T-helper 1 cell (primary cell): ENCODE measurements at places on chromosomes 3 and 15.

GRCh38 chr3:126134219-126134975 lies 46.0 kb downstream of the ALDH1L1 start:
- DNase-seq, result peak; percentile 11

GRCh38 chr15:98131924-98132323 lies 171.4 kb downstream of the ARRDC4 start:
- DNase-seq, result no peak

- no peak for DNase-seq
Measured at GRCh38 chr3:197380786-197381185, 82.4 kb upstream of the DLG1 start.

GRCh38 chr15:36809380-36809779 lies 230.0 kb downstream of the CDIN1 start:
- no peak for DNase-seq

GRCh38 chr3:120451272-120451761 lies 525 bp upstream of the FSTL1 start:
- DNase-seq, result no peak

GRCh38 chr3:55879901-55880331 lies 392.8 kb upstream of the WNT5A start:
- DNase-seq, result no peak

- peak; percentile 55 for DNase-seq
Measured at GRCh38 chr3:197186887-197187588, 111.4 kb downstream of the DLG1 start.

DNA sequence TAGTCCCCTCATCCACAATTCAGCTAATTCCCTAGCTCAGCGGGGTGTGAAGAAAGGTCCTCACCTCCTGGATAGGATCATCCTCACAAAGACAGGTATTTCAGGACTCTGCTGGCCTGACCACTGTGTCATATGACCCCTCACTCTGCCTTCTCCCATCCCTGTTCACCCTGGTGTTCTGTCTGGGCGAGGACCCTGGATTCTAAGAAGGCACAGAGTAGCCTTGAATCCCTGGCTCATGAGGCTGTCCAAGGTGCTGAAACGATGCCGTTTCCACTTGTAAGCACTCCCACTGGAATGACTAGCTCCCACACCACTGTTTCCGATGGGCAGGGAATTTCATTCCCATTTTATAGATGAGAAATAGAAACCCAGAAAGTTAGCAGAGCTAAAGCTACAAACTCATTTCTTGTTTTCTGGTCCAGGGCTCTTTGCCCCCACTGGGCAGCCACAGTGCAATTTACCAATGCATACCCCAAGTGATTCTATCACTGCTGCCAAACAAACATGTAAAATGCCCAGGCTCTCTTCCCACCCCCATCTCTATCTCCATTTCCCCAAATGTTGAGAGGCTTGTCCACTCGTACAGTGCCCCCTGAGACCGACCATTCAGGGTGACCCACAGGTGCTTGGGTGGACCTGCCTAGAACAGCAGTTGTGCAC lies 83.2 kb downstream of the RAB11A start:
- no peak for DNase-seq

- no peak for DNase-seq
Measured at GRCh38 chr15:93206893-93207292, 117.9 kb upstream of the RGMA start.

GRCh38 chr15:25568751-25569150 lies 129.9 kb upstream of the UBE3A start:
- no peak for DNase-seq

DNA sequence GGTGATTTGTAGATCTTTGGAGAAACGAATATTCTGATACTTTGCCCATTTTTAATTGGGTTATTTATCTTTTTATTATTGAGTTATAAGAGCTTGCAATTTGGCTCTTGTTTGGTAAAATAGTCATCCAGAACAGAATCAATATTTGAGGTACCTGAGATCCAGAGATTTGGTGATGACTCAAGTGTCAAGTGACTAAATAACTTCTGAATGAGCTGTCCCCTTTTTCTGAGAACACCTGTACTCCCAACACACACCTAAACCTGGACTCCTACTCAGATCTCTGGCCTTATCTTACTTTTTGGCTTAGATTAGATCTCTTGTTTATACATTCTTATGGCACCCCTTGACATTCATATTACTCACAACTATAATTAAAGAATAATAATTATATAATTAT lies 3.1 kb upstream of the TRA2B start:
- no peak for DNase-seq

GRCh38 chr15:94259863-94260262 lies 28.5 kb downstream of the MCTP2 start:
- DNase-seq, result no peak

- DNase-seq, result no peak
Measured at GRCh38 chr3:179436517-179436916, 14.8 kb downstream of the GNB4 start.

DNA sequence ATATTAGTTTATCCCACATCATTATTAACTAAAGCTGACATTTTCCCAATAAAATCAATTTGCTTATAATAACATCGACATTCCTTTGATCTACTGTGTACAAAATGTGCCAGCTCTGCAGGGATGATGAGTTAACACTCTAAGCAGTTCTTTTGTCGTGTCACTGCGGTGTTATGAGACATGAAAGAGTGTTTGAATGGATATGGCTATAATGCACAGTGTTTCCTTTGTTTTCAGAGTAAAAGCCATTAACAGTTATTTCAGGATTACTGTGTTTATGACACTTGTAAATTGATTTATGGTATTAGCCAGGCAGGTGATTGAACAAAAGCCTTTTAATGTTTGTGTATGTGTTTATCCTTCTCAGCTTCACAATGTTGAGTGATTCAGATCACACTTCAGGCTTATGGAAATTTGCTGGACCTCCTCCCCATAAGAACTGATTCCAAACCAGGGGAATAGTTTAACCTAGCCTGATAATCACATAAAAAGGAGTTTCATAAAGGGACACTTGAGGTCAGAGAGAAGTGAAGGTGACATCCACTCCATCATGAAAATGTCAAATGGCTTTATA lies 115.7 kb downstream of the CHL1 start:
- no peak for DNase-seq

DNA sequence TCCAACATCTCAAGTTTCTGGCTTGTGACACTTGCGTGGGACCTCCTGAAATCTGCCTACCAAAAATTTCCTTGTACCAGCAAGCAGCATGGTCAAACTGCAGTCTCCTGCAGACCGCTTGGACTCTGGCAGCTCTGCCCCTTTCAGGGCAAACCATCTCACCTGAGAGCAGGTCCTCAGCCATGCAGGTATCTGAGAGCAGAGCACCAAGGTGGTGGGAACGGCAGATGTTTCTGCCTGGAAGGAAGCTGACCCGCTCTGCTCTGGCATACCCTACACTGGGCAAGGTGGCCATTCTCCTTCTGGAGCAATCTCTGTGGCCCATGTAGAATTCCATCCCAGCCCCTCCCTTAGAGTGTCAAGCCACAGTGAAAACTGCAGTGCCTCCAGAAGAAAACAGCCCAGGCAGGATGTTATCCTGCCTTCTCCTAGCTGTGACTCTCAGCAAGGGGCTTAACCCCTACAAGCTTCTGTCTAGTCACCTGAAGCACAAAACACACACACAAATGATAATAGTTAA lies 21.6 kb downstream of the MESD start:
- no peak for DNase-seq

- DNase-seq, result no peak
Measured at GRCh38 chr3:126923423-126923822, 59.5 kb upstream of the PLXNA1 start.

DNA sequence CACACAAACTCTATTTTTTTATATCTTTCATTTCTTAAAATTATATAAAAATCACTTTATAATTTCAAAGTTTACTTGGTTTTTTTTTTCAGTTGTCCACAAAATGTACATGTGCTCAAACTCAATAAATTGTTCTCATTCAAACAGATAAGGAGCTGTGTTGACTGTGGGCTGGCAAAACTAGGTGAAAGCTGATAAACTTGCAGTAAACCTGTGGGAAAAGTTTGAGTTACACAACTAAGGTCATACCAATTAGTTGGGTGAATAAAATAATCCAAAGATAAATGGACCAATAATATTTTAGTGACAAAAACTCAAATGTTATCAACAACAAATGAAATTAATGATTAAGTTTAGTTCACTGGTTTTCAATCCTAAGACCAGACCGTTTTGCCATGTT lies 12.6 kb upstream of the UPK1B start:
- DNase-seq, result no peak

GRCh38 chr15:41836073-41836472 lies 2.6 kb upstream of the PLA2G4B start:
- DNase-seq, result no peak

DNA sequence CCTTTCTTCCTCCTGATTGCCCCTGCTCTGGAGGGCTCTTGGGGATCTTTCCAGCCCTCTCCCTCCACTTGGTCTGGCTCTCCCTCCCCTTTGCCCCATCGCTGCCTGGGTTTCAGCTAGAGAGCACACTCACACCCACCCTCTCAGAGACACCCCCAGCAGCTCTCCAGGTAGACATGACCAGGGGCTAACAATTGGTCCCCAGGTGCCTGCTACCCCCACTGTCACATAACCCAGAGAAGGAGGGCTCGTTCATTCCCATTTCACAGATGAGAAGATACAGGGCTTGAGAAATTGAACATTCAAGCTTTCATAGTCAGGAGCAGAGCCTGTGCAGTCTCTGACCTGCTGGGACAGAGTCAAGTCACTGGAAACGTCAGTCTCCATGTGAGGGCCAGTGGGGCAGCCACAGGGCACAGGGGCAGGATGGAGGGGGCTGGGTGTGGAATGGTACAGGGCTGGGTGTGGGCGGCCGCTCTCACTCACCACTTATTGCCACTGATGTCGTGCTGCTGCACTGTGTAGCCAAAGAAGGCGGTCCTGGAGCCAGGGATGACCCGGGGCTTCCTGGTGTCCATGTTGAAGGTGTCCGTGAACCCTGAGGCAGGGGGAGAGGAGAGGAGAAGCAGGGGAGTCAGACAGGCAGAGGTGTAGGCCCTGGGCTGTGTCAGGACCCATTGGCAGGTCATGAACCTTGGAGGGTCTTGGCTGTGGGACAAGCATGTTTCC lies 29.4 kb downstream of the ITGA11 start:
- DNase-seq, result no peak

DNA sequence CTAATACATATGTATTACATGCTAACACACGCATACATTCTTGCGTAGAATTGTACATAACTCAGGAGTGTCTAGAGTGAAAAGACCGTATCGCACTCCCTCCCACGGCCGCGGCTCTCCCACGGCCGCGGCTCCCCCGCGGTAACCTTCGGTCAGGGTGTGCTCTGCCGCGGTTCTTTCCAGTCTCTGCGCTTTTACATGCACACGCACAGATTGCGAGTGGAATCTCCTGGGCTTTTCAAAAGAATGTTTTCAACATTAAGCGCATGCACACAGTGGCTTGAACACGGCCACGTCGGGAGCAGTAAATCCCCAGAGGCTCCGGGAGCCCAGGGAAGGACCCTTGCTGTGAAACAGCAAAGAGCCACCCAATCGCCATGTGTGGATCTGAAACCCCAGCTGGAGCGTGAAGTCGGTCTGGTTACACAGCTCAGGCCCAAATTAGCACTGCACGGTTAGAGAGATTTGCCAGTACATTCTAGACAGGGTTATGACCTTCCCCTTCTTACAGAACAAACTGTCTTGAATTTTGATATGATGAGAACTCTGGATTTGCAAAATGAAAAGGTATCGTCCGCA lies 805 bp upstream of the RGMA start:
- DNase-seq, result no peak

DNA sequence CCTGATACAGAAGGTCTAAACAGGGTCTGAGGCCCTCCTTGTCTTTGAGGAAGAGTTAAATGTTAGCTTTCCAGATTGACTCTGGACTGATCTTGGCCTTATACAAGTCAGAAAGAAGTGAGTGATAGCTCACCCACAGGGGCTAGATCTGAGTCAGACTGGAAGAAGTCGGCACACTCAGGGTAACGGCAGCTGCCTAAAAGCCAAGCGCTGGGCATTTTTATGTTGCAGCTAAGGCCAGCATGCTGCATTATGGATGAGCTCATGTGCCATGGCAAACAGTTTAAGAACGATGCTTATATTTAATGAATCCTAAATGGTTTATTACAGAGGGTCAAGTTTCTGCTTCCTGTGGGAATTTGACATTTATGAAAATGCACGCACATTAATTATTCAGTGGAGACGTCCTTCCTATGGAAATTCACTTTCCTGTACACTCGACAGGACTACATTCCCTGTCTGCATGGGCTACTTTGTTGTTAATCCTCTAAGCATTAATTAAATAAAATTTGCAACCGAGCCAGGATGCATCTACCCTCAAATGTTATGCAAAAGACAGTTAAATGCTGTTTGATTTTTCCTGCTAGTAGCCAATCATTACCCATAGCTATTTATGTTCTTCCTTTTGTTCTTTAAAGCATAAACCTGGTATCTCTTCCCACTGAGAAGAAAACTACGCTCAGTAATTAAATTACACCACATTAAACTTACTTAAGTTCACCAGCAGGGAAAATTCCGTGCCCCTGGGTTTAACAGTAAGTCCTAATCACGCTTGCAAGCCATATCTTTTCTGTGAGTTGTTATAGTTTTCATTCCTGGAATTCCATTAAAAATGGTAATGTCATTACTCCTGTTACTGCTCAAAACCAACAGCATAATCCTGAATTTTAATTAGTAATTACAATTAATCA lies 762.7 kb upstream of the CFAP20DC start:
- peak; percentile 6 for DNase-seq

GRCh38 chr3:170007031-170007663 lies 30.6 kb upstream of the GPR160 start:
- DNase-seq, result no peak

- DNase-seq, result no peak
Measured at GRCh38 chr3:86967062-86967461, 23.9 kb downstream of the VGLL3 start.

DNA sequence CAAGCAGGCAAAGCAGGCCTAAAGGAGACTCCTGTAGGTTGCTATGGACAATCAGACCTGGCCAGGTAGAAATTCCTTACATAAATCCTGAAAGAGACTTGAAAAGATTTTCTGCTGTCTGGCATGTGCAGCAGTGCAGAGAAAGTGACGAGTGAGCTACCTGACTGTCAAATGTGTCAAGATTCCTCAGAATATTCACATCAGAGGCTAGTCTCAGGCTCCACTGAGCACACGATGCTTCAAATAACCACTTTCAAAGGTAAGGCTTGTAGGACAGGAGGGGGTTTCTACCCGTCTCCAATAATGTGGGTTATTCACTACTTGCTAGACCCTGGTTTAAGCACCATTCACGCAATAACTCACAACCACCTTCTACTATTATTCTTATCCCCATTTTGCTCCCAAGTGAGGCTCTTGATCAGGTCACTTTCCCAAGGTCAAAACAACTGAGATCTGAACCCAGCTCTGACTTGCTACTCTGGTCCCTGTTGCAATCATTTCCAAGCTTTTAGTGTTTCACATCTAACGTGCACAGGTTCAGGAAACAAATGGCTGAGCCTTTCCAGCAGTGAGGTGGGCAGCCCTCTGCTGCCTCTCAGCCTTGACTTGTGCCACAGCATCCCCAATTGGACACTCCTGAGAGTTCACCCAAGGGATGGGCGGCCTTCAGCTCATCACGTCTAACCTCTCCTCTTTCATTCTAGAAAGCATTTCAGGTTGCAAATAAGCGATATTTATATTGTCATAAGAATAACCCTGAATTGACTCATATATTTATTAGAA lies 329.9 kb upstream of the WNT5A start:
- DNase-seq, result no peak
